ENCODE measurements at places on chromosomes 13 and 19.

DNA sequence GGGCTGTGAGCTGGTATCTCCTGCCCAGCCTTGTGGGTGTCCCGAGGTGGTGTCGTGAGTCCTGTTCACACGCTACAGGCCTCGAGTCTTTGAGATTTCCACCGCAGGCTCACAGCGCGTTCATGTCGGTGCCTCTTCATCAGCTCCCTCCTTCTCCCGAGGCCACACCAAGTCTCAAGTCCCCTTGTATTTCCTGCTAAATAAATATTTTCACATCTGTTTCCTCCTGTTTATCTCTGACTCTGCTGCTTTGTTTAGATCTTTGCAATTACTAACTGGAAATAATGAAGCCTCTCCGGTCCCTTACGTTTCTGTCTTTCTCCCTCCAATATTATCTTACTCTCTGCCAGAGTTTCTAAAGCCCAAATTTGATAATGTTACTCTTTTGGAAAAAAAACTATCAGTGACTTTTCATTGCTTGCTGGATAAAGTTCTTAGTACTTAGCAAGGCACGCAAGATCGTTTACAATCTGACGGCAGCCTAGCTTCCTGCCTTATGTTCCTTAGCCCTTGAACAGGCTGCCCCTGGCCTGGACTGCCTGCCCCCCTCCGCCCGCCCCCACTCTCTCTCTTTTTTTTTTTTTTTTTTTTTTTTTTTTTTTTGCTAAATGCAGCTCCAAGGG, 130.5 kb upstream of the RNF113B start:
- DNase-seq = no peak

GRCh38 chr13:93098972-93099371, 127.6 kb upstream of the GPC6 start:
- no peak for DNase-seq

DNA sequence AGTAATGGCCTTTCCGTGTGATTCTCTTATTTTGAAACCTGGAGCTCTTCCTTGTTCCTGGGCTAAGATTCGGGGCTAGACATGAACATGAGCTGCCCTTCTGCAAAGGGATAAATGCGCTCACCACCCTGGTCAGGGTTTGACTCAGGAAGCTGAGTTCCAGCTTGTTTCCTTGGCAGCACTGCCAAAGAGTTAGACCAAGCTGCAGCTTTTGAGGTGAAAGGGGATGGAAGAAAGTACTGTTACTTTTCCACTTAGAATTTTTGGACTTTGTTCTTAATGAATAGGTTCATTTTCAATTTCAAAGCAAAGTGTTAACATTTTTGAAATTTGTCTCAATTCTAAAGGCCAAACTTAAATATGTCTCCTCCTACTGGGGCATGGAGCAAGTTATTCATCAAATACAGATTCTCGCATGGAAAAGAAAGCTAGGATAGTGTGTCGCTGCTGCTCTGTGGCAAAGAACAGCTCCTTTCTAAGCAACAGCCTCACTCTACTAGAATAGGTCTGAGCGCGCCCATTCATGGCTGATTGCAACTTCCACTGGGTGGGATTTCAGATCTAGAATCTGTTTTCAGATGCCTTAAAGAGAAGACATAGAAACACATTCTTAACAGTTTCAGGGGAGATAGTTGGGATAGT, 2.2 kb downstream of the RGCC start:
- no peak for DNase-seq

DNA sequence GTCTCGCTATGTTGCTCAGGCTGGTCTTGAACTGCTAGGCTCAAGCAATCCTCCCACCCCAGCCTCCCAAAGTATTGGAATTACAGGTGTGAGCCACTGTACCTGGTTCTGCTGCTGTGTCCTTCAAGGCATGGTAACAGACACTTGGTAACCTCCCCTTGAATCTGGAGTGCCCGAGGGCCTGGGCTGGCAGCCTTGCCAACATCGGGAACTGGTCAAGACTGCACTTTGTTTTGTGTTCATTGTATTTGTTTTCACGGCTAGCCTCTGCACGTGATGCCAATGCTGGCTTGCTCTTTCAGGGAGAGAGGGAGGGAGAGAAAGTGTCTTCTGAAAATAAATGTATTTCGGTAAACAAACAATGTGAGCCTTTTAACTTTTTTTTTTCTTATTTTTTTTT, 12.0 kb downstream of the CERS4 start:
- DNase-seq = no peak

- no peak for DNase-seq
Observed at GRCh38 chr13:50141375-50141975, 126.2 kb downstream of the KCNRG start.

GRCh38 chr13:32224916-32225315, 90.2 kb downstream of the ZAR1L start:
- no peak for DNase-seq

DNA sequence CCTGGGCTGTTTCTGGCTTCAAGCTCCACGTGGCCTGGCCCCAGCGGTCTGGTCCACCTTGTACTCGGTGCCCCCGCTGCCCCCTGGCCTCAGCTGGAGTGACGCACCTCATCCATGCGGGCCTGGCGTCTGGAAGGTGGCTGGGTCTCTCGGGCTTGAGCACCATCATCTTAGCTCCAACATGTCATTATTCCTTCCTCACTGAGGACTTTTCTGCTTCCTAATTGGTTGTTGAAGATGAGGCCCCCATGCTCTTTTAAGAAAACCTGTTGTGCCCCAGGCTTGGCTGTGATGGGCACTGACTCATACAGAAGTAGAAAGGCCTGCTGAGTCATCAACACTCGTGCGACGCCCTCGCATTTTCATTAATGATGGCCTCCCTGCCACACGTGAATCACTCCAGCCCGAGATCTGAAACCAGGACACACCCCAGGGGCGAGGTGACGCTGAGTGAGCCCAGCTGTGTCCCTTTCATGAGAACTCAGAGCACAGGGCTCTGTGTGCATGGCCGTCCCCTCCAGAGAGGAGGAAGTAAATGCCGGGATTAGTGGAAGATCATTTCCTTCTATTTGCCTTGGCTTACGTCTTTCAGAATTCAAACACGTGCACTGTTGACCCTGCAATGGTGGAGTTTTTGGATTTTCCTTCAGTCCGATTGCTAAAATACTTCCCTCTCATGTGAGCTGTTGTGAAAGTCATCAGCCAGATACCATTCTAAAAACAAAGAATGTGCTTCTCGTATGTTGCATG, 14.0 kb upstream of the GJA3 start:
- peak; percentile 38 for DNase-seq

GRCh38 chr19:12847159-12848139, 9.1 kb downstream of the MAST1 start:
- peak; percentile 22 for DNase-seq

- DNase-seq = no peak
Observed at GRCh38 chr19:45771311-45771933, 2.4 kb upstream of the SIX5 start.

GRCh38 chr19:49937750-49938381, 8.6 kb upstream of the NUP62 start:
- peak; percentile 73 for DNase-seq

GRCh38 chr13:105196052-105196451, 1339.4 kb downstream of the EFNB2 start:
- no peak for DNase-seq

DNA sequence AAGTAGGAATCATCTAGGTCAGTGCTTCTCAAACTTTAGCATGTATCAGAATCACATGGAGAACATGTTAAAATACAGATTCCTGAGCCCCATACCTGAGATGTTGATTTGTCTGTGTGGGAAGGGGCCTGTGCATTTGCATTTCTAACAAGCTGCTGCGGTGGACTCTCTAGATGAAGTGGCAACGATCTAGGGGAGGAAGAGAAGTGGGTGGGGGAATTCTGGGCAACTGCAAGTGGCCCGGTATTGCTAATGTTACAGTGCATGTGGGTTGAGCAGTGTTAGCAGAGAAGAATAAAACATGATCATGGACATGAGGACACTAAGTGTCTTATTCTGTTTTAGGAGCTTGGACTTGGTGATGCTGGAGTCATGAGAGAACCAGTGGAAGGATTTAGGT, 329.0 kb downstream of the OLFM4 start:
- no peak for DNase-seq

DNA sequence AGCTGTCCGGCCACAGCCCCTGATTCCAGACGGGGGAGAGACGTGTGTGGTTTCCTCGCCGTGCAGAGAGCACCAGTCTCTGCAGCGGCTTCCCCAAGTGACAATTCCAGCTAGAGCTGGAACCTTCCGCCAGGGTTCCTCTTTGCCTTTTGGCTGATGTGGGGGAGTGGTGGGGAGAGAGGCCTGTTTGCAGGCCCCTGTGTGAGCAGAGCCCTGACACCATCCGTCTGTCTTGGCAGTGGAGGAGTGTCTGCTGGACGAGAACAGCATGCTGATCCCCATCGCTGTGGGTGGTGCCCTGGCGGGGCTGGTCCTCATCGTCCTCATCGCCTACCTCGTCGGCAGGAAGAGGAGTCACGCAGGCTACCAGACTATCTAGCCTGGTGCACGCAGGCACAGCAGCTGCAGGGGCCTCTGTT, 25.0 kb downstream of the LAMP1 start:
- no peak for DNase-seq

DNA sequence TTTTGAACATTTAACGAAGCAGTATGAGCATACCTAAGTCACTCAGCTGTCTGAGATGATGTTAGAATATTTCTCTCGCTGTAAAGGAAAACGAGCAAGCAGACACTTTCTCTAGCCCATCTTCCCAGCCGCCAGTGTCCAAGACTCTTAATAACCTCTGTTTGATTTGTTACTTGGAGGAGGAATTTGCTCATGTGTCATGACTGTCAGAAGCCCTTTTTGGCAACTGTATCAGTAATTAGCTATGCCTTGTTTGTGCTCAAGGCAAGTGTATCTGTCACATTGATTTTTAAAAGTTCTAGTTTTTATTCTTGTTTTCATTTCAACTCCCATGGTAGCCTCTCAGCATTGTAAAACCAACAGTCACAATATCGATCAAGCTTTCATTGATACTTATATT, 828.4 kb upstream of the SLC10A2 start:
- no peak for DNase-seq

DNA sequence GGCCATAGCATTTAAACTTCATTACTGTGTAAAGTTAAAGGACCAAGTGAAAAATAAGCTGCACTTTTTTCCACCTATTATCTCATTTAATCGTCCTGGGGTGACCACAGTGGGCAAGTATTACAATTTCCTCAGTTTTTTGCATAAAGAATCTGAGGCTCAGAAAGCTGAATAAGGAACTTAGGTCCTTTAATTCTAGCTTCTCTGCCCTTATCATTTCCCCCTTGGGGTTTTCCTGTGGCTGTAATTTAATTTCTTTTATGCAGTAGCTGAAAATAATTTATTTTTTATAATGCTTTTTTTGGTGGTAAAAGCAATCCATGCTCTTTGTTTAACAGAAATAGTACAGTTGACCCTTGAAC, 59.8 kb upstream of the RCBTB2 start:
- no peak for DNase-seq

DNA sequence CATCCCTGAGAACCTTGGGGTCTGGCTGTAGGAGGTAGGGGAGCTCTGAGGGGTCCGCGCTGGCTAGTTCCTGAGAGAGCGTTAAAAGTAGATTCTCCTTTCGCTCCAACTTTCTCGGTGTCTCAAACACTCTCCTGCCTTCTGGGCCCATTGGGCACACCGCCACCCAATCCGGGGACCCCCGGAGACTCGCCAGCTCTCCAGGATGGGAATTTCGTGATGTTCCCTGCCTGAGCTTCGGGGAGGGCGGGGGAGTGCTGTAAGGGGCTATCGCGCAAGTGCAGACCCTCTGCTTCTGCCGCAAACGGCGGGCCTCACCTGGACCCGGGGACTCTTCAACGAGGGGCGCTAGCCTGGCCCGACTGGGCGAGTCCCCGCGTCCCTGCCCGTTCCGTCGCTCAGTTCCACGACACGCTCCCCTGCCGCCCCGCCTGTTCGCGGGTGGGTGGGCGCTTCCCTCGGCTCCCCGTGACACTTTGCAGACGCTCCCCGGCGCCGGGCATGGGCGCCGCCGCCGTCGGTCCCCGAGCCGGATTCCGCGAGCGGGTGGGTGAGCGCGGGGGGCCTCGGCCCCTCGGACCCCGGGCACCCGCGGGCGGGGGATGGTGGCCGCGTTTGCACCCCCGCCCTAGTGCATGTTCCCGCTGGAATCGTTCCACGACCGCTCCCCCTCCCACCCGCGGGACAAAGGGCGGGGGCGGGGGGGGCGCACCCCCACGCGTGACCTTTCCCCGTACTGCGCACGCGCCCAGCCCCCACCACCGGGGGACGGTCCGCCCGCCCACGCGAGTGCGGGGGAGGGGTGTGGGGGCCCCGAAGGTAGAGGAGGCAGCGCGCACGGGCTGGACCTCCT, at the start of gene CCDC106:
Gene CCDC106 (plus strand): TSS at position 481 of the 853 bp plus-strand sequence. CDS start 835 bp downstream, outside the sequence.
- peak; percentile 33 for DNase-seq

DNA sequence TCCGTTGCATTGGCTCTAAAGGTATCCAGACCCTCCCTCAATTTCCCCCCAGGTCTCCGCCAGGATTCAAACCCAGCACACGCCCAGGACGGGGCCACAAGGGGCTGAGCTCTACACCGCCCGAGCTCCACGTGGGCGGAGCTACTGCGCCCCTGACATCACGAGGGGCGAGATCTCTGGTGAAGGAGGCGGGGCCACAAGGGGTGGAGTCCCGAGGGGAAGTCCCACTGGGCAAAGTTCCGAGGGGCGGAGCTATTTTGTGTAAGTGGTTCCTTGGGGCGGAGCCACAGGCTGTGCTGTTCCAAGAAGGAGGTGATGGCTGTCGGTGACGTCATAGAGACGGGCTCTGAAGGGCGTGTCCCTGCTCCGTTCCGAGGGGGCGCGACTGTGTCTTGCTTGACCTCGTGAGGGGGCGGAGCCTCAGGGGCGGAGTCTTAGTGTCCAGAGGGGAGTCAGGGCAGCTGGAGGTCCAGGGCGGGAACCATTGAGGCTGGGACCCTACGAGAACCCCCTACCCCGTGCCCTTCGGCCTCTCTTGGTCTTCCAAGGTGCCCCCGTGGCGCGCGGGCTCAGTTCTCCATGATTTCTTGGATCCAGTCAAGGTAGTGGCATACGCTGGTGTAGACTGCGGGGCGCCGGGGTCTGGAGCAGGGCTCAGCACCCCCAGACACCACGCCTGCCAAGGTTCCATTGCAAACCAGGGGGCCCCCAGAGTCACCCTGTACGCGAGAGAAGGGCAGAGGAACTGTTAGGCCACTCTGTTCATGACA, 1.3 kb upstream of the KLK8 start:
- DNase-seq = no peak

- DNase-seq = no peak
Observed at GRCh38 chr19:39098365-39099269, 14.4 kb downstream of the ACP7 start.

- DNase-seq = no peak
Observed at GRCh38 chr19:18644196-18645034, 7.6 kb downstream of the KLHL26 start.

- no peak for DNase-seq
Observed at GRCh38 chr19:1884291-1884718, 991 bp downstream of the ABHD17A start.

- DNase-seq = no peak
Observed at GRCh38 chr13:27772651-27773425, 19.4 kb upstream of the GSX1 start.

- DNase-seq = no peak
Observed at GRCh38 chr19:17021328-17021727, 5.3 kb downstream of the CPAMD8 start.

DNA sequence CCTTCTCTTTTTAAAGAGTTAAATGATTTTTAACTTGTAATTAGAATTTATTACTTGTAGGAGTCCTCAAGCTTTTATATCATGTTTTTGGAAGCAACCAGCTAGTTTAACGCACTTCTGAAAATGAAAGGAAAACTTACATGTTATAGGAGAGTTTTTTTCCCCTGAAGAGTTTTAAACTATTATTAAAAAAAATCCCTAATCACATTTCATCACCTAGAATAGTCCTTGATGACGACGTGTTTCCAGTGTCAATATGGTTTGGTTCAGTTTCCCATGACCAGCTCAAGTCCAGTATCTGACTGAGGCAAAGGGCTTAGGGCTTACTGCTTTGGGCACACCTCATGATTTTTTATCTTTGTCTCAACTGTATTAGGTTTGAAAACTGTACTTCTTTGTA, 36.0 kb downstream of the URI1 start:
- DNase-seq = no peak

GRCh38 chr13:31887286-31887685, 144.3 kb upstream of the FRY start:
- no peak for DNase-seq
